ENCODE measurements at places on chromosomes 4 and X. TPM values are rescaled to one million over a fixed set of nuclear protein-coding genes. Genes with fewer than 3 reads are reported as not detected.

DNA sequence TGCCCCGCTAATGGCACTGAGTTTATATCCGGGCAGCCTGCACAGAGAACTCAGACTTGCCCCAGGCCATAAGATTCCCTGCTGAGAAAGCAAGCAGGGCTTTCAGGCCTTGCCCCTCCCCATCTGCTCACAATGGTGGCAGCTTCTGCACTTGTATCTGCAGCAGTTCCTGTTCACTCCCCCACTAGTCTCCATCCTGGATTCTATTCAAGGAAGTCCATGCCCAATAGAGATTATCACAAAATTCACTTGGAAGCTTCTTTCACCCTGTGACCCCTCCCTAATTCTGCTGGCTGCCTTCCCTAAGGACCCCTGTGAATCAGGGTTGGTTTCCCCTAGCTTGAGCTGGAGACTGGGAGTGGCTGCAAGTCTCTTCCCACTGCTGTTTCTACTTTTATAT, 34.5 kb upstream of the UCP1 start:
- H3K4me1 ChIP-seq = peaks cover 28% of the 10 kb centered on the region
- peak overlapping the region; percentile 76 for H3K27ac ChIP-seq
- no peak for DNase-seq
- no peaks in the 10 kb centered on the region for H3K27me3 ChIP-seq
- H3K36me3 ChIP-seq = no peaks in the 10 kb centered on the region
- no peak overlapping the region for H3K4me3 ChIP-seq

DNA sequence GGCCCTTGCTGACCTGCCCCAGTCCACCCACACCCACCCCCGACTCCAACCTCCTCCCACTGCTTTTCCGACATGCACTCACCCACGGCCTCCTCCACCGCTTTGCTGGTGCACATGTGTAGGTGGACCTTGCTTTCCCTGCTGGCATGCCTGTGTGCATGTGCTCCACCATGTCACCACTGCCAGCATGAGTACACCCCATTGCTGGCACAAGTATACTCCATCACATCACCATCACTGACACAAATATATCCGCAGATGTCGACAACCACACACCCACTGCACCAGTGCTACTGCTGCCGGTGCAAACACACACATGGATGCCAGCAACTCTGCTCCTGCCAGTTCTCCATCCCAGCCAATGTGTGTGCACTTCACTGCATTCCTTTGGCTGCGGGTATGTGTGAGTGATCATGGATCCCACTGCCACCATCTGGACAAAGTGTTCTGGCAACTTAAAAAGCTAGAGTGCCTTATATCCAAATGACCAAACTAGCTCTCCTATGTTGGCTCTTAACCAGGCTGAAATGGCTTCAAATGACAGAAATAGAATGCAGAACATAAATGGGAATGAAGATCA, 1072.3 kb downstream of the RAPGEF2 start:
- no peaks in the 10 kb centered on the region for H3K4me1 ChIP-seq
- no peaks in the 10 kb centered on the region for H3K27me3 ChIP-seq
- H3K36me3 ChIP-seq = no peaks in the 10 kb centered on the region
- DNase-seq = no peak

The RPS6KA6 gene
- 0.41 TPM for total RNA-seq

The FGF13 gene
- total RNA-seq = 1.7 TPM

- H3K27ac ChIP-seq = peak overlapping the region; percentile 86
- DNase-seq = peak; percentile 47
- peaks cover 89% of the 10 kb centered on the region for H3K4me1 ChIP-seq
- peak overlapping the region; percentile 56 for H3K4me3 ChIP-seq
Observed at GRCh38 chr4:185656467-185656931, 121.2 kb upstream of the PDLIM3 start.

- DNase-seq = peak; percentile 69
- peak overlapping the region; percentile 80 for H3K27ac ChIP-seq
- peaks cover 54% of the 10 kb centered on the region for H3K4me1 ChIP-seq
- peak overlapping the region; percentile 47 for H3K4me3 ChIP-seq
- H3K27me3 ChIP-seq = no peaks in the 10 kb centered on the region
- H3K36me3 ChIP-seq = peaks cover 31% of the 10 kb centered on the region
Observed at GRCh38 chr4:41611881-41612871, 74.2 kb downstream of the LIMCH1 start.

DNA sequence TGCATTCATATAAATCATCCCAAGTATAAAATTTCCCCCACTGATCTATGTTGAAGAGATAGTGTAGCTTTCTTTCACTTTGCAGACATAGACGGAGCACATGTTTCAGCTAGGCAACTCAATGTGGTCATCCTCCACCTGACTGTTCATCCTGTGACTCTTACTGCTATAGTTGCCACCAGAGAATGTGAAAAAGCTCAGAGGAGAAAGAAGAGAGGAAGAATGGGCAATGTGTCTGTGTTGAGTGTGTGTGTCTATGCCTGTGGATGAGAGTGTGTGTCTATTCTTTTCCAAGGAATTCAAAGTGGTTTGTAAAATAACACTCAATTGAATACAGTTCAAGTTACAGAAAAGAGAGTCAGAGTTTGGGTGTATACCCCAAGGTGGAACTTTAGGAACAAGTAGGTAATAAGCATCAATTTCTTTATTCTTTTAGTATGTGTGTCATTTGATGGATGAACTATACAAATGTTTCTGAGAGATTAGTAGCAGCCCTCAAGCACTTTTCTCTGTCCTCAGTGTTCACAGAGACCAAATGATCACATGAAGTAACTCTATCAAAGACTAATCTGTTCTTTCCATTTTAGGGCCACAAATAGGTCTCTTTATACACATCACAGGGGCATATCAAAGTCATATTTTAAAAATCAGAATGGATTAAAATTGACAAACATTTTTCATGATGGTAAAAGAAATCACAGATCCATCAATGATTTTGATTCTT, 2.3 kb downstream of the SNCA start:
- H3K27ac ChIP-seq = no peak overlapping the region
- H3K4me3 ChIP-seq = no peak overlapping the region
- peaks cover 20% of the 10 kb centered on the region for H3K4me1 ChIP-seq
- H3K27me3 ChIP-seq = peaks cover 45% of the 10 kb centered on the region
- DNase-seq = no peak

The PAGE2 gene
- not detected for total RNA-seq

The MTNR1A gene
- total RNA-seq = not detected

- H3K4me1 ChIP-seq = no peaks in the 10 kb centered on the region
- H3K36me3 ChIP-seq = no peaks in the 10 kb centered on the region
- no peak overlapping the region for H3K27ac ChIP-seq
- no peaks in the 10 kb centered on the region for H3K27me3 ChIP-seq
Observed at GRCh38 chr4:175281894-175282293, 363.7 kb downstream of the ADAM29 start.

- H3K4me3 ChIP-seq = no peak overlapping the region
- no peak overlapping the region for H3K27ac ChIP-seq
- H3K36me3 ChIP-seq = no peaks in the 10 kb centered on the region
Observed at GRCh38 chrX:120207009-120207605, 43.5 kb upstream of the ZBTB33 start.

- DNase-seq = no peak
- no peaks in the 10 kb centered on the region for H3K27me3 ChIP-seq
- H3K4me3 ChIP-seq = no peak overlapping the region
Observed at GRCh38 chr4:16693641-16694040, 204.8 kb downstream of the LDB2 start.

The AFM gene
- not detected for total RNA-seq

DNA sequence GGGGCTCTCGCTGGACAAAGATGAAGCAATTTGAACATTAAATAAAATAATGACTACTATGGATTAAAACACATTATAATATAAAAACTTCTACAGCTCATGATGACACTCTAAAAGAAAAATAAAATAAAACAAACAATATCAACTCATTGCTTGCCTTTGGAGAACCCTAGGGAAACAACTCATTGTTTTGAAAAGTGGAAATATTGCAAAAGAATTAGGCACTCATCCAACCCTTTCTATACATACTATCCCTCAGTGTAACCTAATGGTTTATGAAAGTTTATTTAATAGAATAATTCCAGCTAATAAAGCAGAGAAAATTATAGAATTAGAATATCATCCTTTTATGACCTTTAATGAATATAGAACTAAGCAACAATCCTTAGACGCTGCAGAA, 718 bp downstream of the RAB40A start:
- no peaks in the 10 kb centered on the region for H3K4me1 ChIP-seq
- no peak overlapping the region for H3K27ac ChIP-seq
- no peaks in the 10 kb centered on the region for H3K36me3 ChIP-seq
- no peak for DNase-seq
- H3K4me3 ChIP-seq = no peak overlapping the region

DNA sequence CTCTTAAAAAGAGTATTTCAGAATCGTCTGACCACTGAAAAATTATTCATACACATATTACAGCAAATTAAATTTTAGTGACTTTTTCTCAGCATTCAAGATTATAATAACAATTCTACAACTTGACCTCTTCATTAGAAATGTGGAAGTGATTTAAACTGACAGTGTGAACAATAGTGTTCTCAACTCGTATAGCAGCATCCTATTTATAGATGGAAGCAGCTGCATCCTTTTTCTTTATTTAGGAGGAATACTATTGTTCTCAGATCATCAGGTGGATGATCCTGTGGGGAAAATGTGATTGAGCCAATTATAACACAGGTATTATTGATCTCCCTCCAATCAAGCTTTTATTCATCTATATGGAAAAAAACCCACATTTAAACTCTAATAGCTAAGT, 56.7 kb downstream of the RAPGEF2 start:
- H3K4me3 ChIP-seq = no peak overlapping the region
- H3K27me3 ChIP-seq = no peaks in the 10 kb centered on the region
- peak overlapping the region; percentile 14 for H3K27ac ChIP-seq

- H3K27me3 ChIP-seq = no peaks in the 10 kb centered on the region
- no peak overlapping the region for H3K4me3 ChIP-seq
- no peaks in the 10 kb centered on the region for H3K36me3 ChIP-seq
- no peak overlapping the region for H3K27ac ChIP-seq
- no peaks in the 10 kb centered on the region for H3K4me1 ChIP-seq
Observed at GRCh38 chr4:69458184-69458826, 37.4 kb downstream of the UGT2B4 start.

Measured in left ventricle myocardium inferior (tissue), 1 donor.